ENCODE measurements at places on chromosomes 3 and 15.

DNA sequence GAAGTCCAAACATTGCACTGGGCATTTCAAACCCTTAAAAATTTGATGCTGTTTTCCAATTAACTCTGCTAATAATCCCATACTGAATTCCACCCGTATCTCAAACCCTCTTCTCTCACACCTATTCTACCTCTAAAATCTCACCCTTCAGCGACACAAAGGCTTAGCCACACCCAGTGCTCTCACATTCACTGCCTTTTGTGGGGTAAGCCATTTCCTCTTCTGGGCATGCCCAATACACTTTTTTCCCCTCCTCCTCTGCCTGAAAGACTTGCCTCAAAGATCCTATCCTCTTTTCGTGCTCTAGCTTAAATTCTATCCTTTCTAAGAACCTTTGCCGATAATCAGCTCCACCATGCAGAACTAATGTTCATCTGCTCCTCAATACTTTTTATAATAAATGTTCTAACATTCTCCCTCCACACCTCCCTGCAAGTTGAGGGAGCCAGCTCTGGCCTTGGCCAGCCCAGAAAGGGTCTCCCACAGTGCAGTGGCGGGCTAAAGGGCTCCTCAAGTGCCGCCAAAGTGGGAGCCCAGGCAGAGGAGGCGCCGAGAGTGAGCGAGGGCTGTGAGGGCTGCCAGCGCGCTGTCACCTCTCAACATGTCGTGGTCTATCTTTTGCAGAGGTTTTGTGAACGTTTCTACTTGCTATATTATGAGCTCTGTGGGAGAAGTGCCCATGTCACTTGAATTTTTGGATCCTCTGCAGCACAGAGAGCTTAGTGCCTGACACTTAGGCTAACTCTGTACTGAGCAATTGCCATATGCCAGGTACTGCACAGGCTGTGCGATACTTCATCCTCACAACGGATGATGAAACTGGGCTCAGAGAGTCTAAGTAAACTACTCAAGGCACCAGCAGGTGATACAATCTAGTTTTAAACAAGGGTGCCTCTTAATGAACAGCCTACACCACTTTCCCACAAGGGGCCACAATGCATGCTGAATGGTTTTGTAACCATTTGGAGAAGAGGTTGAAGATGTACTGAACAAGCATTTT, 53.6 kb upstream of the BCL6 start:
- H3K27ac ChIP-seq = no peak overlapping the region
- H3K36me3 ChIP-seq = no peaks in the 10 kb centered on the region
- peaks cover 3% of the 10 kb centered on the region for H3K27me3 ChIP-seq
- no peak for DNase-seq
- no peak overlapping the region for H3K4me3 ChIP-seq

DNA sequence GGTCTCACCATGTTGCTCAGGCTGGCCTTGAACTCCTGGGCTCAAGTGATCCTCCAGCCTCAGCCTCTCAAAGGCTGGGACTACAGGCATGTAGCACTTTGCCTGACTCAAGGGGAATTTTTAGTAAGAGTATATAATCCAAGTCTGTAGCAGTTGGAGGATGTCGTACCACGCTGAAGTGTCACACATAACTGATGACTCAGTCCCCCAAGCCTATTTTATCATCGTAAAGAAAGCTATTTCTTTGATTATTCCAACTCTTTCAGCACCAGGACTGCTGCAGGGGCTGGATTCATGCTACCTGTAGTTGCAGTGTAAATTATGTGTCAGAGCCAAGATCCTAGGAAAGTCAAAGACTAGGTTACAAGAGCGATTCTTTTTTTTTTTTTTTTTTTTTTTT, 1.4 kb upstream of the PRKCI start:
- peaks cover 29% of the 10 kb centered on the region for H3K4me1 ChIP-seq
- no peaks in the 10 kb centered on the region for H3K27me3 ChIP-seq
- H3K36me3 ChIP-seq = no peaks in the 10 kb centered on the region
- H3K4me3 ChIP-seq = peak overlapping the region; percentile 14
- DNase-seq = no peak

DNA sequence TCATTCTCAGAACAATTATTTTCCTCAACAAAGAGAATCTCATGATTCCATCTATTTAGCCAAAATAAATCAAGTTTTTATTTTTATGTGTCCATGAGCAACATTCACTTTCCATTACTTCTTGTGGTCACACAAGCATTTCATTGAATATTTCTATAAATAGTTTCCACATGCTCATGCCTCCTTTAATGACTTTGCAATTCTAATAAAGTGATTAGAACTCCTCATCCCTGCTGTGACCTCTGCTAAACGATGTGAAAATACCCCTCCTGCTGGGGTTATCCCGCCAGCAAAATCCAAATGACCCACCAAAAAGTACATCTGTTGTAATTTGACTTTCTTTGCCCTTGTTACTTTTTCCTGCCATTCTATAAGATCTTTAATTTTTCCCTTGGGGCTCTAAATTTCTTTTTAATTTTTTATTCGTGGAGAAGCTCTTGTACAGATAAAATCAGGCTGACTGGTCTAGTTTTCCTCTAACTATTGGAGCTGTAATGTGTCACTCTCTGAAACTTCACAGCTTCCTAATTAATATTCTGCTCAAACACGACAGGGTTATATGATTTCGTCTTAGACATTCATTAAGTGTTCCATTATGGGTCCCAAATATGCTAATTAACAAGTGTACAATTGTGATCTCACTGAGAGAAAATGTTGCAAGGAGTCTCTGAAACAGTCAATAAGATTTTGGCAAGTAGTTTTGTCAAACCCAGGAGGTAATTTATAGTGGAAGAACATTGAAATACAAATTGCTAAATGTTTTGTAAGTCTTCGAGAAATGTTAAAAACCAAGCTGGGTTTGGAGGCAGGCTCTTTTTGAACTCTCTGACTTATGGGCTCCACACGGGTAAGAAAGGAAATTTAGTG, 533.1 kb upstream of the NAALADL2 start:
- peaks cover 2% of the 10 kb centered on the region for H3K36me3 ChIP-seq
- peak overlapping the region; percentile 11 for H3K4me3 ChIP-seq
- no peak for DNase-seq
- peak overlapping the region; percentile 87 for H3K27ac ChIP-seq
- H3K27me3 ChIP-seq = no peaks in the 10 kb centered on the region
- peaks cover 51% of the 10 kb centered on the region for H3K4me1 ChIP-seq

- H3K27ac ChIP-seq = no peak overlapping the region
- H3K27me3 ChIP-seq = no peaks in the 10 kb centered on the region
- H3K4me1 ChIP-seq = no peaks in the 10 kb centered on the region
- DNase-seq = no peak
- no peak overlapping the region for H3K4me3 ChIP-seq
- no peaks in the 10 kb centered on the region for H3K36me3 ChIP-seq
These were observed 172.8 kb upstream of the RGMA start for GRCh38 chr15:93261845-93262244.

DNA sequence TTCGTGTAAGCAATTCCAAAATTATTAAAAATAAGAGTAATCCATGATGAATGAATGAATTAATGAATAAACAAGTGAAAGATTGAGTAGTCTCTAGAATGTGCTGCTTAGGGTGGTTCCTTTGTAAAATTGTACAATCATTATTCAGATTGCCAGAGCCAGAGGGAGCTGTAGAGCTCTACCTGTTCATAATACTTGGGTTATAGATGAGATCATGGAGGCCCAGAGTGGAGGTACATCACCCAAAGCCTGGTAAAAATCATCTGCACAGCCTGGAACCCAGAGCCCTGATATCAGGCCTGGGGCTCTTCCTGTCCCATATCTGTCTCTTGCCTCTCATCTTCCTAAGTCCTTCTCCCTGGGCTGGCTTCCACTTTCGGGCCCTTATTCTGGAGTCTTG, 297.2 kb downstream of the RPLP1 start:
- no peak overlapping the region for H3K4me3 ChIP-seq
- H3K27ac ChIP-seq = no peak overlapping the region
- H3K27me3 ChIP-seq = peaks cover 46% of the 10 kb centered on the region
- H3K36me3 ChIP-seq = peaks cover 3% of the 10 kb centered on the region

- DNase-seq = no peak
- H3K36me3 ChIP-seq = no peaks in the 10 kb centered on the region
- peaks cover 27% of the 10 kb centered on the region for H3K4me1 ChIP-seq
These were observed 2.2 kb upstream of the PRKCD start for GRCh38 chr3:53158765-53159155.

DNA sequence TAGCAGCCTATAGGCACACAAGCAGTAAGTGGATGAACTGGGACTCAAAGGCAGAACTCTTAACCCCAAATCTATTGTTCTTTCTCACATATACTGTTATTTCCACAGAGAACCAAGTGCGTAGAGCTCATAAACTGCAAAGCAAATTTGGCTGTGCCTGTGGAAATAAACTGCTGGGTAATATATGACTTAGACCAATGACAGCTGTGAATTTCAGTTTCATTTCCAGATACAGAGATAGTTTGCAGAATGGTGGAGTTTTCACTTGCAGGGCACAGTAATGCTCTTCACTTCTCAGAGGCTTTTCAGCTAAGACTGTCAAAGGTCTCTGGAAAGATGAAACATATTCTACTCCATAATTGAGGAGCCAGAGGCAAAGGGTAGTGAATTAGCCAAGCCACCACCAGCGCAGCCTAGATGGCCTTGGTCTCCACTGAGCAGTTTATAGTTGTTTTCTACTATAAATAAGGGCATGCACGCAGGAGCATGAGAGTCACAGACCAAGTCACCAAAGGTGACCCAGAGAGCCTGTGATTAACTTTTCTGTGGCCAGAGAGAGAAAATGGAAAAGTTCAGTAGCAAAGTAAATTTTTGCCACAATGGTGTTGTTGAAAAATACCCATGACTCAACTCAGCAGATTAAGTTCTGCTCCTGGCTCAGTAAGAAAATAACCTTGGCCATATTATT, 180.7 kb upstream of the GRM7 start:
- no peak for DNase-seq
- no peaks in the 10 kb centered on the region for H3K27me3 ChIP-seq
- H3K4me1 ChIP-seq = no peaks in the 10 kb centered on the region
- no peak overlapping the region for H3K27ac ChIP-seq
- H3K36me3 ChIP-seq = no peaks in the 10 kb centered on the region
- H3K4me3 ChIP-seq = no peak overlapping the region

DNA sequence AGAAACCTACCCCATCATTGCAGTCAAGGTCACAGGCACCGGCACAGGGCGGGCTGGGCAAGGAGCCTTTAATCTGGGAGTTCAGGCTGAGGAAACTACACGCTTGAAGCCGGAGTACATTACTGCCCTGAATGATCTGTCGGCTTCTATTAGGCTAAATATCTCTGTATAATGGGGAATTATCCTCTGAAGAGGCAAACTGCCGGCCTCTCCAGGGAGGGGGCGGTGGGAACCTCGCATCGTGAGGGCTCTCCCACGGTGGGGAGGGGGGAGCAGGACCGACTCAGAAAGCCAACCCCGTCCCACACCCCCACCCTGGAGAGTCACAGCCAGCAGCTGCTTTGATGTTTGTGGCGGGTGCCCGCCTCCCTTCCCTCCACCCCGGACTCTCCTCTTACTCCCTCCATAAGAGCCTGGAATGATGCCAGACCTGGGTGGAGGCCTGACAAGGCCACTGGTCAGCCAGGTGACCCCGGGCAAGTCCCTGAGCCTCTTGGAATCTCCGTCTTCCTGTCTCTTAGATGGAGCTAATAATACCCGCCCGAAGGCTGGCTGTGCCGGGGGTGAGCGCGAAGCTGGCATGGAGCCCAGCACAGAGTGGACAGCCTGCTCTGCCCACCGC, 63.4 kb upstream of the LINGO1 start:
- no peak overlapping the region for H3K4me3 ChIP-seq
- no peaks in the 10 kb centered on the region for H3K36me3 ChIP-seq
- H3K27ac ChIP-seq = no peak overlapping the region
- peaks cover 35% of the 10 kb centered on the region for H3K27me3 ChIP-seq
- no peak for DNase-seq

- no peaks in the 10 kb centered on the region for H3K27me3 ChIP-seq
- no peaks in the 10 kb centered on the region for H3K4me1 ChIP-seq
- no peak overlapping the region for H3K4me3 ChIP-seq
- DNase-seq = no peak
- H3K27ac ChIP-seq = no peak overlapping the region
- H3K36me3 ChIP-seq = no peaks in the 10 kb centered on the region
These were observed 494.1 kb upstream of the DPPA4 start for GRCh38 chr3:109831403-109831802.

DNA sequence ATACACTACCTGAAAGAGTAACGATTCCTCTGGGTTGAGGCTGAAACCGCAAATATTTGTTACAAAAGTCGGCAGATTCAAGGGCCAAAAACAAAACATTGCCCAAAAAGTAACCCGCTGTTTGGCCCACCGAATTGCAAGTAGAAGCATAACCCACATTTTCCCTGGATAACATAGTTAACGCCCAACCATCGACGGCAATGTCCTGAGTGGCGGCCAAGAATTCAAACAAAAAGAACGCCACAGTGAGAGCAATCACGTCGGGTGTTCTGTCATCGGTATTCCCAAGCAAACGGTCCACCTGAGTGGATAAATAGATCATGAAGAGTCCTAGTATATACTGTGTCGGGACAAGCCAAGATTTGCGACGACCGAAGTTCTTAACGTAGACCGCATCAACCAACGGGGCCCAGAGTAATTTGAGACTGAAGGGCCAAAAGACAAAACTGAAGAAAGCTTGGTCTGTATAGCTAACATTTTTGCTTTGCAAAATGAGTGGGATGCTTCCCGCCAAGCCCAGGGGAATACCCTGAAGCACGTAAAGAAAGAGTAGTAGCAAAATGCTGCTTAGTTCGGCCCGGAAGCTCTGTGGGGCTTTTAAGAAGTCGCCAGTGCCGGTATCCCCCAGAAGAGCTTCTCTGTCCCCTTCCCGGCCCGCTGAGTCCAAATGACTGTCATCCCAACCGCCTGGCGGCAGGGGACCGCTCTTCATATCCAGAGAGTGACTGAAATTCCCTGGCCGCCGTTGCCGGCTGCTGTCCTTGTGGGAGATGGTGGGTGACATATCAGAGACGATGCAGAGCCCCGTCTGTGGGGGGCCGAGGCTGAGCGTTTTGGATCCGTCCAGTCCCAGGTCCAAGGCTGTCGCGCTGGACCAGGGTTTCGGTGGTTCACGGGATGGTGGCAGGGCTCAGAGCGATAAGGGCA, 750 bp downstream of the SLC33A1 start:
- DNase-seq = peak; percentile 83
- peaks cover 3% of the 10 kb centered on the region for H3K36me3 ChIP-seq
- H3K4me1 ChIP-seq = peaks cover 36% of the 10 kb centered on the region
- H3K27me3 ChIP-seq = peaks cover 3% of the 10 kb centered on the region
- H3K27ac ChIP-seq = peak overlapping the region; percentile 98

- peaks cover 21% of the 10 kb centered on the region for H3K36me3 ChIP-seq
- H3K27me3 ChIP-seq = no peaks in the 10 kb centered on the region
- no peak for DNase-seq
- H3K27ac ChIP-seq = peak overlapping the region; percentile 84
These were observed 210.0 kb upstream of the TRIM42 start for GRCh38 chr3:140467796-140468315.

- H3K4me3 ChIP-seq = peak overlapping the region; percentile 19
- peaks cover 10% of the 10 kb centered on the region for H3K27me3 ChIP-seq
- H3K36me3 ChIP-seq = no peaks in the 10 kb centered on the region
- peaks cover 18% of the 10 kb centered on the region for H3K4me1 ChIP-seq
- no peak for DNase-seq
- peak overlapping the region; percentile 20 for H3K27ac ChIP-seq
These were observed 67.7 kb upstream of the CDV3 start for GRCh38 chr3:133505813-133506212.

DNA sequence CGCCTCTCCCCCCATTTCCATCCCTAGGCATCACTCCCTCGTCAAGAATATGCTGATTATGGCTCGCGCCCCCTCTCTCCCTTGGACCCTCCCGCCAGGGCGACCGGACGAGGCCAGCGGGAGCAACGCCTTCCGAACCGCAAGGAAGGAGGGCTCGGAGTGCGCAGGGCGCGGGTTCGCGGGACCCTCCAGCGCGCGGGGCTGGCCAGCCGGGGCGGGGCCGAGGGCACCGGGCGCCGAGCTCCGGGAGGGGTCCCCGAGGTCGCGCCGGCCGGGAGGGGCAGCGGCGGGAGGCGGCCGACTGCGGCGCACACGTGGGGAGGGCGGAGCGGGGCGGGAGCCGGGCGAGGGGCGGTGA, 483 bp downstream of the EHD4 start:
- H3K27me3 ChIP-seq = peaks cover 13% of the 10 kb centered on the region
- H3K4me3 ChIP-seq = peak overlapping the region; percentile 87
- H3K4me1 ChIP-seq = peaks cover 45% of the 10 kb centered on the region
- H3K27ac ChIP-seq = peak overlapping the region; percentile 73
